GM20000 (cell line): ENCODE measurements at places on chromosomes 1 and 21.

DNA sequence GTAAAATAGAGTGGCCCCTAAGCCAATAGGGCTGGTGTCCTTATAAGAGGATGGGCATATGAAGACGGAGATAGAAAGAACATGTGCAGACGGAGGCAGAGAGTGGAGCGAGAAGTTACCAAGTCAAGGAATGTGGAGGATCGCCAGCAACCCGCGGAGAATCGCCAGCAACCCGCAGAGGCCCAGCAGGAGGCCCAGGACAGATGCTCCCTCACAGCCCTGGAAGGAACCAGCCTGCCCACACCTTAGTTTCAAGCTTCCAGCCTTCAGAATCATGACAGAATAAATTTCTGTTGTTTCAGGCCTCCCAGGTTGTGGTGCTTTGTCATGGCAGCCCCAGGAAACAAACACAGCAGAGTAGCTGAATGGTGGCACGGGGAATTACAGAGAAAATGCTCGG, 9.6 kb downstream of the CLDN14 start:
- DNase-seq, result no peak

GRCh38 chr1:232538224-232538942, 91.5 kb downstream of the SIPA1L2 start:
- no peak for DNase-seq

GRCh38 chr1:155168456-155169210, 4.5 kb downstream of the KRTCAP2 start:
- DNase-seq, result peak; percentile 2

GRCh38 chr21:37800456-37801061, 115.7 kb downstream of the KCNJ6 start:
- DNase-seq, result no peak

DNA sequence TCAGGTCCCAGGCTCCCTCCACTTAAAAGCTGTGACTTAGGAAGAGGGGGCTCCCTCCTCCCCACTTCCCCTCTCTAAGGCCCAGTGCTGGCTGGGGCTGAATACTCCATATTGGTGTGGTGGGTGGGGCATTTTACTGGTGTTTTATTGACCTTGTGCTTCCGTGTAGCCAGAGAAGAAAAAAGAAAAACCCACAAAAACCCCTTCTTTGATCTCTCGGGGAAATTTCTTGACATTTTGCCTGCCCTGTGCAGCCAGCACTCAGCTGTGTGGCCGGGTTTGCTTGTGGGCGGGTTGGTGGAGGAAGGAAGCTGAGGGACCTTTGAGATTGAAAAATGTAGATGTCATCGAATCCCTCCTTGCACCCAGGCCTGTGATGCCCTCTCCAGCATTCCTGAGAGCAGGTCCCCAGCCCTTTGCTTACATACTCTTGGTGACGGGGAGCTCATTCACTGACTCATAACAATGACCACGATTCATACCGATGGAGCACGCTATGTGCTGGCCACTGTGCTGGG, 24.8 kb downstream of the TNFRSF8 start:
- DNase-seq, result peak; percentile 78

DNA sequence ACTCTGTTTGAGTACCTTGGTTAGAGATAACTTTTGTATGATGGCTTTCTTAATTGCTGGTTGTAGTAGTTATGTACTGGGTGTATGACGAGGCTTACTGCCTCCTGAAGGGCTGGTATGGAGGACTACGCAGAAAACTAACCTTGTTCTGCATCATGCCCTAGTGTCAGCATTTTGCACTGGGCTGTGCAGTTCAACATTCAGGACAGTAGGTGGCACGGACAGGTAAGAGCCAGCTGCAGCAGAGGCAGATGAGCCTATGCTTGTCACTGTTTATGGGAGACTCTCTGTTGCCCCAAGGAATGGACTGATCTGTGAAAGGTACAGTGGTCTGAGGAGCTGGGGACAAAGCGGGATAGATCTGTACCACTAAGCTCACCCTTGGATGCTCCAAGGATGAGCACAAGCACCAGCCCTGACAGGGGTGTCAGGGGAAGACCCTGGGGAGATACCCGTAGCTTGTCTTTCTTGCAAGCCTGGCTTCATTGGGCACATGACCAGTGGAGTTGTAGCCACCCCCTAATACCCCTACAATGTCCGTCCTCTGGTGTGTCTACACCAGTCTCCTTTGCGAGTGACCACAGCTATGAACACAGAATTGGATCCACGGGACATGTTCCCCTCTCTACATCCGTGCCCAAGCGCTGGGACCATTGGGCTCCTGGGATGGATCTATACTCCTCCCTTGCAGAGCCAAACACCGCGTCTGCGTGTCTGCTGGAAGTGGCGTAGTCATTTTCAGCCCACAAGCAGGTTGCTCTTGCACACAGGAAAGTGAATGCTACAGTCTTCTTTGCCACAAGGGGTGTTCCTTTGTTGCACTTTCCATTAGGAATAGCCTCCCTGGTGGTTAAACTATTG, 51.1 kb upstream of the CFHR3 start:
- DNase-seq, result peak; percentile 32

GRCh38 chr21:31218830-31219608, 125.0 kb downstream of the TIAM1 start:
- no peak for DNase-seq

DNA sequence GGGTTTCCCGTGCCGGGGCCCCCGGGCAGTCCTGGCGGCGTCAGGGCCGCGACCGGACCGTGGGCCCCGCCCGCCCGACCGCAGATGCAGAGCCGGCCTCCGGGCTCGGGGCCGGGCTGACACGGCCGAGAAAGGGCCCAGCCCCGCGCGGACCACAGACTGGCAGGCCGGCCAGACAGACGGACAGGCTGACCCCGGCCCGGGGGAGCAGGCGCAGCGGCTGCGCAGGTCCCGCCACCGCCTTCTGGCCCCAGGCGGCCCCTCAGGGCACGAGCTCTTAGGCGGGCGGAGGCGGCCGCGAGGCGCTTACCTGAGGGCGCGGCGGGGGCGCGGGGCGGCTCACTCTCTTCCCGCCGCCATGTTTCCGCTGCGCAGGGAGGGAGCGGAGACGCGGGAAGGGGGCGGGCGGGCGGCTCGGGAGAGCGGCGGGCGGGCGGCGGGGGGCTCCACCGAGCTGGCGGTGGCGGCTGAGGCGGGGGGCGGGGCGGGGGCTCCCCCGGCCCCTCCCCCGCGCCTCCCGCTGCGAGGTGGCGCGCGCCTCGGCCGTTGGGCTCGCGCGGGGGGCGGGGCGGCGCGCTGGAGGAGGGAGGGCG, at the start of gene SCMH1:
TSS of gene SCMH1 (minus strand) at position 558 of the 593 bp plus-strand sequence. CDS start 56,173 bp downstream, outside the sequence.
- peak; percentile 90 for DNase-seq

- peak; percentile 44 for DNase-seq
Observed at GRCh38 chr21:35102488-35103371, 53.6 kb upstream of the RUNX1 start.

DNA sequence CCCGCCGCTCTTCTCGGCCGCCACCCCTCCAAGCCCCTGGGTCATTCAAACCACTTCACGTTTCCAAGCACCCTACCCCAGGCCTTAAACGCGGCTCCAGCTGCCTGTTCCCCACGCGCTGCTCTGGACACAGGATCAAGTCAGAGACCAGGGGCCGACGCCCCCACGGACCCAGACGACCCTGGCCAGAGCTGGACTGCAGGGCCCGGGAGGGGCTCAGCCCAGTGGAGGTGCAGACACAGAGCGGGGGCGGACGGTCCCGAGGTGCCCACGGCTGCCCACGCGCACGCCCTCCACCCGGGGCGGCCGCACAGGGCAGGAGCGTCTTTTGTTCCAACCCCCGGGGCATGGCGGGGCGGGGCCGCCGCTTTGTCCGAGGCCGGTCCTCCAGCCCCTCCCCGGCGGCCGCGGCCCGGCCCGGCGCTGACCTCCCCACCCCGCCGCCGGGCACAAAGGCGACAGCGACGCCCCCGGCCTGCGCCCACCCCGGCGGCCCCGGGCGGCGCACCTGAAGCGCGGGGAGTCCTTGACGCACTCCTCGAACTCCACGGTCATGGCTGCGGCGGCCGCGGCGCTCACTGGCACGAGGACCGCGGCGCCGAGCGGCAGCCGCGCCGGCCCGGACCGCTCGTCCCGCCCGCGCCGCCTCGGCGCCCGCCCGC, 338 bp downstream of the ACAP3 start:
- no peak for DNase-seq

- no peak for DNase-seq
Observed at GRCh38 chr1:198001776-198002408, 84.7 kb downstream of the LHX9 start.

- no peak for DNase-seq
Observed at GRCh38 chr1:218845589-218845988, 328.1 kb upstream of the LYPLAL1 start.

DNA sequence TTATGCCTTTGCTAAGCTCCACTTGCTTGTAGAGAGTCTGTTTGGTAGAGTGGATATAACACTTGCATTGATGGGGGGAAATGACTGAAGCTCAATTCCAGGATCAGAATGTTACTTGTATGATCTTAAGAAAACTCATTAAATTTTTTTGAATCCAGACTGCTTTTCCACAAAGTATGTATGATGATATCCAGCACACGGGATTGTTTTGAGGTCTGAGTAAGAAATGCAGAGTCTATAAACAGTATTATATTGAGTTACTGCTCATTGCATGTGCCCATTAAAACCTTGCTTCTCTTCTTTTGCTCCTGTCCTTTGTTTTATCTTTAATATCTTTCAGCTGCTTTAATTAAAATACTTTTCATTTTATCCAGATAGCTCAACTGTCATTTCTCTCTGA, 570.4 kb upstream of the ZRANB2 start:
- DNase-seq, result no peak

DNA sequence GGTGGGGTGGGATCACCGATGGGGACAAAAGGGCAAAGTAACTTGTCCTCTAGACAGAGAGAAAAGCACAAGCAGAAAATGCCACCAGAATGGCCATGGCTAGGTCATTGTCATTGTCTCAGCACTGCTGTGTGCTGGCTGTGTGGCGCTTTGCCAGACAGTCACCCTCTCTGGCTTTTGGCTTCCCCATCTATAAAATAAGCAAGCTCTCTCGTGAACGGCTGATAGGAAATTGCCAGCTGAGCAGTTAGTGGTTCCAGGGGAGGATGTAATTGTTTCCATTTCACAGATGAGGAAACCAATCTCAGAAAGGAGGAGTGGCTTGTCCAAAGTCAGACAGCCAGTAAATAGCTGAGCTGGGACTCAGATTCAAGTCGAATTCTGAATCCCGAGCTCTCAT, 32.5 kb downstream of the PADI2 start:
- no peak for DNase-seq

- peak; percentile 57 for DNase-seq
Observed at GRCh38 chr1:37995751-37996345, 6.0 kb upstream of the SF3A3 start.

GRCh38 chr1:47663286-47663685, 225.4 kb downstream of the FOXD2 start:
- DNase-seq, result no peak

DNA sequence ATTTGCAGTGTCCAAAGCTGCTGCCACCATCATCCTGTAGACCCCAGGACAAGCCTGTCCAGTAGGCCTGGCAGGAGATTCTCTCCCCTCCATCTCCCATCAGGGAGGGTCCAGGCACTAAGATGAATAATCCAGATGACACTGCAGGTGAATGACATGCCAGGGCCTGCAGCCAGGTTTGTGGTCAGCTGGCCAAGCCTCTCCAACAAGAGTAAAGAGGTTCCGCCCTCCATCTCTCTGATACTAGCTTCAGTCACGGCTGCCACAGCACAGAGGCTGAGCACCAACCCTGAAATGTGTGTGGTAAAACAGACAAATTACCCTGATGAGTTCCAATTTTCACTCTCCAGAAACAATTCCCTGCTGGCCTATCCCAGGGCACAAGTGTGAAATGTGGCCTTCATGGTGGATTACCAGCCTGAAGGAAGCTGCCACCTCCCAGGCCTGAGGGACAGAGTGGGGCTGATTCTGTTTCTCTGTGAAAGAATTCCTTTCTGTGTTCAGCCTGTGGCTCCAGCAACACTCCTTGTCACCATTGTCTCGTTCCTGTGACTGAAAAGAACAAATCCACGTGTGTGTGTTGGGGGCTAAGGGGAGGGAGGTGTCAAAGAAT, 19.9 kb upstream of the LHX4 start:
- DNase-seq, result no peak

GRCh38 chr1:31653717-31654473, 9.2 kb upstream of the PEF1 start:
- no peak for DNase-seq

- DNase-seq, result no peak
Observed at GRCh38 chr1:94012708-94013366, 103.6 kb upstream of the GCLM start.

- no peak for DNase-seq
Observed at GRCh38 chr1:40594187-40594531, 62.7 kb downstream of the ZNF684 start.

DNA sequence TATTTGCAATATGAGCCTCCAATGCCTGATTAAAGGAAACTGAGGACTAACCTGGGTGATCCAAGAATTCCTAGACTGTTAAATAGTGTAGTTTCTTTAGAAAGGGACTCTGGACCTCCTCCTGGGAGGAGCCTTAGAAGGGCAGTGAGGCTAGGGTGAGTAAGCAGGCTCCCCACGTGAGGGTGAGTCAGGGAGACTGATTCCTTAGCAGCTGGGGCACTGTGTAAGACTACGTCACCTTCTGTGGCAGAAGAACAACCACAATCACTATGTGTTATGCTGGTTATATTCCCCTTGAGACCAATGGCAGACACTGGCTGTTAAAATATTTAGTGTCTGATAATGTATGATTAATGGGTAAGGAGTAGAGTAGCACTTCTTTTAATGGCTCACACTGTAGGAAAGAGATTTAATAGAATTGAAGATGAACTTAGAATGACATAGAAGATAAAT, 53.3 kb upstream of the SYT14 start:
- DNase-seq, result no peak

- no peak for DNase-seq
Observed at GRCh38 chr1:220315070-220315839, 43.0 kb upstream of the RAB3GAP2 start.

DNA sequence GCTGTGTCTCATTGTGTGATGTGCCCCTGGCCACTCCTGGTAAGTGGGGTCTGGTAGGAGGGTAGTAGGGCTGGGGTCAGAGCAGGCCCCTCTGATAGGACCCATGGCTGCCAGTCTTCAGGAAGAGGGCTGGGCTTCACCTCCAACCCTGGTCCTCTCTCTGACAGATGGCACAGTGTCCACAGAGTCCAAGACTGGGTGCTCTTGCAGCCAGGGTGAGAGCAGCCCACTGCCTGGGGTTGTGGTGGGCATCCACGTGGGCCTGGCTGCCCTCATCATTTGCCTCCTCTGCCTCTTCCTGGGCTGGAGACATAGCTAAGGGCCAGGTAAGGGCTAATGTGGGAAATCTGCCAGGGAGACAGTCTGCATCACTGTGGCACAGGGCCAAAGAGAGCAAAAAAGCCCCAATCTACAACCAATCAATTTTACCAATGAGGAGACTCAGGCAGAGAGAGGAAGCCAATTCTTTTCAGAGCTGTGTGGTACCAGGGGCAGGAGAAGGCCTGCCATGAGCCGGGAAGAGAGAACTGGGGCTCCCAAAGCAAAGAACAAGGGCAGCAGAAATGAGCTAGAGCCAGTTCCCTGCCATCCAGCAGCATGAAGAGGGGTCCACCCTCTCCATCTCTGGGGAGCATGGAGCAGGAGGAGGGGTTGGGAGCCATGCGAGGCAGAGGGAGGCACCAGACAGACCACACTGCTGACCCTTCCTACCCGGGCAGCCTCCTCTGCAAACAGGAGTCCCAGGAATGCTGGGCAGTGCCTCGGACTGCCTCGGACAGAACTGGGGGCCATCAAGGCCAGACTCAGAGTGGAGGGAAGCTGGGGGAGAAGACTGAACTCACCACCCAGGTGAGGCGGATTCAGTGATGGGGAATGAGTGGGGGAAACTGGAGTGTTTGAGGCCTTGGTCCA, 26.8 kb downstream of the SLC27A3 start:
- DNase-seq, result no peak
